Stimulated activated CD8-positive, alpha-beta memory T cell treated with anti-CD3 and anti-CD28 coated beads, Interleukin-12 subunit alpha, Interleukin-12 subunit beta, amount 100 ng/mL, for 1 hour (primary cell): ENCODE measurements at places on chromosomes 16 and 17.

- DNase-seq: no peak
These were observed 7.6 kb upstream of the AXIN1 start for GRCh38 chr16:359871-360697.

DNA sequence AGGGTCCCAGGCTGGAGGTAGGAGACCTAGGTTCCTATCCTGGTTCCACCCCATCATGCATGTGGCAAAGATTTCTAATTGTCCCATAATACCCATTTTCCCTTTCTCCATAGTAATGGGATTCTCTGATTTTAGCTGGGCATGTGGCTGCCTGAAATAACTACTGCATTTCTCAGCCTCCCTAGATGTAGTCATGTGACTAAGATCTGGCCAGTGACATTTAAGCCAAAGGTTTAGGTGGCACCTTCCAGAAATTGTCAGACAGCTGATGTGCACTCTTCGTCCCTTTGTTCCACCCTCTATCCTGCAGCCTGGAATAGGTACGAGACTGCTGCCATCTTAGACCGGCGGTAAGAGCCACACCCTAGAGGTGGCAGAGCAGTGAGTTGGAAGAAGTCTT lies 8.2 kb downstream of the NXPH3 start:
- DNase-seq: no peak

GRCh38 chr16:79456036-79456435 lies 144.5 kb downstream of the MAF start:
- no peak for DNase-seq

- DNase-seq: no peak
These were observed 412.2 kb upstream of the EEF2KMT start for GRCh38 chr16:5509794-5510193.

GRCh38 chr17:9227819-9228407 lies 206.6 kb downstream of the NTN1 start:
- no peak for DNase-seq

GRCh38 chr17:63578769-63579111 lies 22.0 kb upstream of the TACO1 start:
- DNase-seq: no peak

DNA sequence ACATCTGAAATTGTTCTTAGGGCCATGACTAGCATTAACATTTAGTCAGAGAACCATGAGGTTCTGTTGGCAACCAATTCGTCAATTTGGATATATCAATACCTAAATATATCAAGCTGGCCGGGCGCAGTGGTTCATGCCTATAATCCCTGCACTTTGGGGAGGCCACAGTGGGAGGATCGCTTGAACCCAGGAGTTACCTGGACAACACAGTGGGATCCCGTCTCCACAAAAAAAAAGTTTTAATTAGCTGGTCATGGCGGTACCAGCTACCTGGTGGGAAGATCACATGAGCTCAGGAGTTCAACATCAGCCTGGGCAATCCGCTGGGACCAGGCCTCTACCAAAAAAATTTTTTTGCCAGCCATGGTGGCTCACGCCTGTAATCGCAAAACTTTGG lies 8.4 kb downstream of the YWHAE start:
- no peak for DNase-seq

- DNase-seq: no peak
These were observed 134.6 kb downstream of the GAS7 start for GRCh38 chr17:10063730-10064241.

GRCh38 chr17:55661256-55661758 lies 61.4 kb downstream of the TMEM100 start:
- no peak for DNase-seq

DNA sequence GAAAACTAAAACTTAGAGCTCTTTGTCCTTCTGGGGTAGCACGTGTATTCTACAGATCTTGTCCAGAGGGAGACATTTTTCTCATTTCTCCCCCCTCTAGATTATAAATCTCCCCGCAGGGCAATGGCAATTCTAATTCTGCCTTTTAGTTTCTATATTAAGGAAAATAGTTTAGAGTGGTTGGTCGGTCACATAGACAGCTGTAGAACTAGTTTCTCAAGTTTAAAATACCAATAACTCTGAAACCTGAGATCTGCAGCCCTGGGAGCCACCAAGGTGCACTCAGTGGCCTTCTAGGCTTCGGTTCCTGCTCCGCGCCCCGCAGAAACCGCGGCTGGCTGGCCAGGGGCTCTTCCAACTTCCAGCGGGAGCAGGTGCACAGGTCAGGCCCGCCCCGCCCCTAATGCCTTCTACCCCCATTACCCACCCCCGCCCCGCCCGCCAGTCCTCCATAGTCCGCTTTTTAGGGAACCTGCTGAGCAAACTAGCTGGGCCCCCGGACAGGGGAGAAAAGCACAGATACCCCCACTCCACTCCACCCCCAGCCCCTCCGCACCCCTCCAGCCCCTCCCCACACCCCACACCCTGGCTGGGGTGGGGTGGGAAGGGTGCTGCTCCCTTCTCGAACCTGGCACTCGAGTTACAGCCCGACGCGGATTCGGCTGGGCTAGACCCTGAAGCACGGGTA lies 431 bp downstream of the SLFN11 start:
- no peak for DNase-seq
